ENCODE measurements at places on chromosomes 7 and 10. TPM values are rescaled to one million over a fixed set of nuclear protein-coding genes. Genes with fewer than 3 reads are reported as not detected.

DNA sequence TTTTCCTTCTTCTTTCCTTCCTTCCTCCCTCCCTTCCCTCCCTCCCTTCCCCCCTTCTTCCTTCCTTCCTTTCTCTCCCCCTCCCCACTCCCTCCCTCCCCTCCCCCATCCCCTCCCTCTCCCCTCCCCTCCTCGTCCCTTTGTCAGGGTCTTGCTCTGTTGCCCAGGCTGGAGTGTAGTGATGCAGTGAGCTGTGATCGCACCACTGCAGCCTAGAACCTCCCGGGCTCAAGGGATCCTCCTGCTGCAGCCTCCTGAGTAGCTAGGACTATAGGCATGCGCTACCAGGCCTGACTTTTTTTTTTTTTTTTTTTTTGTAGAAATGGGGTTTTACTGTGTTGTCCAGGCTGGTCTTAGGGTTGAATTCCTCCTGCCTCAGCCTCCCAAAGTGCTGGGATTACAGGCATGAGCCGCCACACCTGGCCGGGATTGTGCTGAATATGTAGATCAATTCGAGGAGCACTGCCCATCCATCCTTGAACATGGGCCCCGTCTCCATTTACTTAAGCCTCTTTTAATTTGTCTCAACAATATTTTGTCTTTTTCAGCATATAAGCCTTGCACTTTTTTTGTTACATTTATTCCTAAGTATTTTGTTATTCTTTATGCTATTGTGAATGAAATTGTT, 23.4 kb downstream of the GRIFIN start:
- no peak overlapping the region for H3K4me3 ChIP-seq
- H3K36me3 ChIP-seq = no peaks in the 10 kb centered on the region
- no peak overlapping the region for H3K27ac ChIP-seq
- H3K27me3 ChIP-seq = no peaks in the 10 kb centered on the region
- peaks cover 7% of the 10 kb centered on the region for H3K4me1 ChIP-seq
- DNase-seq = peak; percentile 11

GRCh38 chr10:131193923-131194322, 117.6 kb downstream of the TCERG1L start:
- no peak for DNase-seq
- H3K4me1 ChIP-seq = no peaks in the 10 kb centered on the region
- H3K36me3 ChIP-seq = no peaks in the 10 kb centered on the region
- no peak overlapping the region for H3K27ac ChIP-seq
- no peaks in the 10 kb centered on the region for H3K27me3 ChIP-seq
- no peak overlapping the region for H3K4me3 ChIP-seq

GRCh38 chr7:44173911-44174693, 15.1 kb downstream of the GCK start:
- H3K27me3 ChIP-seq = no peaks in the 10 kb centered on the region
- no peaks in the 10 kb centered on the region for H3K4me1 ChIP-seq
- no peak overlapping the region for H3K4me3 ChIP-seq
- H3K36me3 ChIP-seq = no peaks in the 10 kb centered on the region
- DNase-seq = no peak
- no peak overlapping the region for H3K27ac ChIP-seq

- no peak overlapping the region for H3K27ac ChIP-seq
- DNase-seq = no peak
- H3K4me1 ChIP-seq = peaks cover 66% of the 10 kb centered on the region
- peaks cover 18% of the 10 kb centered on the region for H3K27me3 ChIP-seq
- H3K36me3 ChIP-seq = peaks cover 20% of the 10 kb centered on the region
- no peak overlapping the region for H3K4me3 ChIP-seq
Measured at GRCh38 chr7:100891568-100892247, 2.2 kb upstream of the UFSP1 start.

DNA sequence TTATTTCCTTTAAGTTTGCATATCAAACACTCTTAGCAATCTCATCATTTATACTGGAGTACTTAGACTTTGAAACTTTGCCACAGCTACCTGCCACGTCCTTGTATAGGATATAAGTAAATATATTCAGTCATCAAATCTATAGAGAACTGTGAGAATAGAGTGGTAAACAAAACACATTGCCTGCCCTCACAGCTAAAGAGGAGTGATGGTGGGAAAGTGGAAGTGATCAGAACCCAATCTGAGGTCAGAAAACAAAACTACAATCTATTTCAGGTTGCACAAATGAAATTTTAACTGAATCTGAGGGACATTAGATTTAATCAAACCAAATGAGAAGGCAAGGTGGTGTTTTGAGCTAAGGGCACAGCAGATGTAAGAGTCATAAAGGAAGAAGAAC, 74.8 kb downstream of the ZEB1 start:
- no peak overlapping the region for H3K4me3 ChIP-seq
- no peak for DNase-seq
- H3K36me3 ChIP-seq = no peaks in the 10 kb centered on the region
- H3K4me1 ChIP-seq = no peaks in the 10 kb centered on the region
- H3K27ac ChIP-seq = no peak overlapping the region
- no peaks in the 10 kb centered on the region for H3K27me3 ChIP-seq

- no peak overlapping the region for H3K4me3 ChIP-seq
- H3K27ac ChIP-seq = no peak overlapping the region
- H3K27me3 ChIP-seq = no peaks in the 10 kb centered on the region
- DNase-seq = no peak
Measured at GRCh38 chr10:114845978-114846693, 24.6 kb downstream of the FHIP2A start.

DNA sequence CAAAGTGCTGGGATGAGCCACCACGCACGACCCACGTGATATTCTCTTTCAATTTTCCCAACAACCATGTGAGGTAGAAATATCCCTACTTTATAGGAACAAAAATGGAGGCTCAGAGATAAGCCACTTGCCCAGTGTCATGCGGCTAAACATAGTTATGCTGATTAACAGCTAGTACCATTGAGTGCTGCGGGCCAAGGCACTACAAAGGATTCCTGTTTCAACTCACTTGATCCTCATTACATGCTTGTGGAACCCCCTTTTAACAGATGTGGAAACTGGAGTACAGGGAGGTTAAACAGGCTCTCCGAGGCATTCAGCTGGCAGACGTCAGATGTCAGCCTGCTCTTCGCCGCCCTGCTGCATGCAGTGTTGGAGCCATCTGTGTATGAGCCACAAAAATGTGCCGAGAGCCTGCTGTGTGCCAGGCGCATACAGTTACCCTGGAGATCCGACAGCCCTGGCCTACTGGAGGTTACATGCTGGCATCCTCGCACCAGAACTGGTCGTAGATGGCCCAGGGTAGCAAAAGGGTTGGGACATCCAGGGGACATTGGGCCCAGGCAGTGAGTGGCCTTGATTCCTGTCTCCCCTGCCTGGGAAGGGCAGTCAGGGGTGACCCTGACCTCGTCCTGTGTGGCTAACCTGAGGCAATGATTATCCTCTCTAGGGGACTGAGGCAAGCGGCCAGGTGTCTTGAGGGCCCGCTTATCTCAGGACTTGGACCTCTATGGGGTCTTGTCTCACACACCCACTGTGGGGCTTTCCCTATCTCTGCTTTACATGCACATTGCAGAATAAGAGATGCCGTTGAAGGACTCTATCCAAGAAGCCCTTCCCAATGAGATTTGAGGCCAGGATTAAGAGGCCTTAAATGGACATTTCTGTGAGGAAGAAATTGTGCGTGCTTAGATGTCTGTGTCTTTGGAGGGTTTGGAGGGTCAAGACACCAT, 18.5 kb upstream of the SRGN start:
- H3K4me1 ChIP-seq = no peaks in the 10 kb centered on the region
- H3K36me3 ChIP-seq = no peaks in the 10 kb centered on the region
- no peaks in the 10 kb centered on the region for H3K27me3 ChIP-seq
- DNase-seq = no peak

DNA sequence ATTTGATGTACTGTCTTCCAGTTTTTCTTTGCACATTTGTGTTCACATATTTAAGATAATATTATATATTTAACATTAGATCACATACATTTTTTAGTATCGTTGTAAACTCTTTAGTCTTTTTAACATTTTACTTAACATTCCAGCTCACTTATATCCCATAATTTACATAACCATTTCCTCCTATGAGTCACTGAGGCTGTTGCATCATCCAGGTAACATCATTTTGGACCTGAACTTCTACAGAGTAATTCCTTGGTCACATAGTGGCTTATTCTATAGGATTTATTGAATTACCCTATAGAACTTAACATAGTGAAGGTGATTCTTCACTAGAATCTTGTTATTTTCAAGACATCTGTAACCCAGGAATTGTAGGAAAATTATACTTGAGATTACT, 194.4 kb downstream of the POU6F2 start:
- H3K36me3 ChIP-seq = no peaks in the 10 kb centered on the region
- no peaks in the 10 kb centered on the region for H3K27me3 ChIP-seq
- no peak overlapping the region for H3K27ac ChIP-seq
- no peak overlapping the region for H3K4me3 ChIP-seq
- DNase-seq = no peak

- peaks cover 68% of the 10 kb centered on the region for H3K36me3 ChIP-seq
- no peaks in the 10 kb centered on the region for H3K27me3 ChIP-seq
- no peak overlapping the region for H3K4me3 ChIP-seq
- no peak overlapping the region for H3K27ac ChIP-seq
- H3K4me1 ChIP-seq = peaks cover 16% of the 10 kb centered on the region
Measured at GRCh38 chr10:62073429-62073828, 171.9 kb downstream of the ARID5B start.

GRCh38 chr7:105016709-105017656, 3.0 kb downstream of the KMT2E start:
- peak overlapping the region; percentile 79 for H3K4me3 ChIP-seq
- DNase-seq = no peak
- peak overlapping the region; percentile 100 for H3K27ac ChIP-seq
- peaks cover 62% of the 10 kb centered on the region for H3K4me1 ChIP-seq
- H3K36me3 ChIP-seq = no peaks in the 10 kb centered on the region

DNA sequence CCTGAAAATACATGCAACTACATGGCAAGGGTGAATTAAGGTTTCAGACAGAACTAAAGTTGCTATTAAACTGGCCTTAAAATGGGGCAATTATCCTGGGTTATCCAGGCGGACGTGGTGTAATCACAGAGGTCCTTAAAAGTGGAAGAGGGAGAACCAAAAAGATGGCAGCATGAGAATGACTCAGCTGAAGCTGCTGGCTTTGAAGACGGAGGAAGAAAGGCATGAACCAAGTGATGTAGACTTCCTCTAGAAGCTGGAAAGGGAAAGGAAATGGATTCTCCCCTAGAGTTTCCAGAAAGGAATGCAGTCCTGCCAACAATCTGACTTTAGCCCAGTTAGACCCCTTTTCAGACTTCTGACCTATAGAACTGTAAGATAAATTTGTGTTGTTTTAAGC, 27.0 kb upstream of the UBN2 start:
- no peak overlapping the region for H3K27ac ChIP-seq
- no peak overlapping the region for H3K4me3 ChIP-seq
- no peaks in the 10 kb centered on the region for H3K36me3 ChIP-seq
- no peaks in the 10 kb centered on the region for H3K4me1 ChIP-seq
- no peak for DNase-seq
- no peaks in the 10 kb centered on the region for H3K27me3 ChIP-seq

GRCh38 chr7:78055001-78055573, 256.5 kb downstream of the PHTF2 start:
- H3K4me1 ChIP-seq = no peaks in the 10 kb centered on the region
- no peak for DNase-seq
- no peak overlapping the region for H3K27ac ChIP-seq

DNA sequence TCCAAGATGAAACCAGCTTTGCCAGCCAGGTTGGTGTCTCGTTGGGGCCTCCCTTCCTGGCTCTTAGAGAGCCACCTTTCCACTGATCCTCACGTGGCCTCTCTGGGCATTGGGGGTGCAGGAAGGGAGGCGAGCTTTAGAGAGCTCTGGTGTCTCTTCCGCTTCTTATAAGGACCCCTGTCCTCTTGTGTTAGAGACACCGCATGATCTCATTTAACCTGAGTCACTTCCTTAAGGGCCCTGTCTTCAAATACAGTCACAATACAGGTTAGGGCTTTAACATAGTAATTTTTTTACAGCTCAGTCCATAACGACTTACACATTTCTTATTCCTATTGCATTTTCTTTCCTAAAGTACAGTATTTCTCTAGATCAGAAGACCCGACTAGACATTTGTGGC, 535.8 kb downstream of the SDK1 start:
- no peaks in the 10 kb centered on the region for H3K36me3 ChIP-seq
- no peaks in the 10 kb centered on the region for H3K4me1 ChIP-seq
- no peak for DNase-seq
- H3K27me3 ChIP-seq = no peaks in the 10 kb centered on the region

- no peaks in the 10 kb centered on the region for H3K4me1 ChIP-seq
- no peak overlapping the region for H3K4me3 ChIP-seq
- H3K36me3 ChIP-seq = no peaks in the 10 kb centered on the region
- DNase-seq = no peak
- H3K27me3 ChIP-seq = no peaks in the 10 kb centered on the region
- H3K27ac ChIP-seq = no peak overlapping the region
Measured at GRCh38 chr10:90746829-90747228, 111.0 kb downstream of the HTR7 start.

DNA sequence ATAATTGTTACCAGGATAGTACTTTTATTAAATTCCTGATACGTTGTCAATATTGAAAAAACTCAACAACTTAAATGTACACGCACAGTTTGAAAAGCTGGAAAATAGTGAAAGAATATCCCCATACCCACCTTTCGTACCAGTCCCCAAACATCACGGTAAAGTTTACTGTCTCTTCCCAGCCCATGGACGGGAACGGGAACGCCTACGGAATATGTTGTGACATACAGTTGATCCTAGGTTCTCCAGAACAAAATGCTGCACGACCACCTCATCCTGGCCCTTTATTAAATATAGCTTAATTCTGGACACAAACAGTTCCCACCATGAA, 527 bp upstream of the BCAP29 start:
- DNase-seq = no peak
- H3K36me3 ChIP-seq = no peaks in the 10 kb centered on the region
- no peaks in the 10 kb centered on the region for H3K27me3 ChIP-seq
- peak overlapping the region; percentile 71 for H3K4me3 ChIP-seq
- peak overlapping the region; percentile 95 for H3K27ac ChIP-seq
- no peaks in the 10 kb centered on the region for H3K4me1 ChIP-seq

GRCh38 chr7:132654150-132654549, 77.9 kb upstream of the PLXNA4 start:
- H3K27me3 ChIP-seq = no peaks in the 10 kb centered on the region
- no peak for DNase-seq
- H3K4me1 ChIP-seq = peaks cover 34% of the 10 kb centered on the region
- H3K36me3 ChIP-seq = no peaks in the 10 kb centered on the region
- no peak overlapping the region for H3K27ac ChIP-seq

GRCh38 chr10:133378251-133379096, 588 bp upstream of the PAOX start:
- peaks cover 9% of the 10 kb centered on the region for H3K4me1 ChIP-seq
- no peaks in the 10 kb centered on the region for H3K36me3 ChIP-seq
- peak overlapping the region; percentile 81 for H3K4me3 ChIP-seq
- H3K27ac ChIP-seq = peak overlapping the region; percentile 76

- no peak for DNase-seq
- no peak overlapping the region for H3K27ac ChIP-seq
- no peaks in the 10 kb centered on the region for H3K4me1 ChIP-seq
- no peaks in the 10 kb centered on the region for H3K36me3 ChIP-seq
Measured at GRCh38 chr7:7452119-7452518, 83.6 kb downstream of the COL28A1 start.

- H3K27me3 ChIP-seq = no peaks in the 10 kb centered on the region
- peaks cover 3% of the 10 kb centered on the region for H3K36me3 ChIP-seq
- H3K27ac ChIP-seq = no peak overlapping the region
- no peak for DNase-seq
- H3K4me3 ChIP-seq = no peak overlapping the region
Measured at GRCh38 chr10:112799038-112799437, 151.0 kb upstream of the TCF7L2 start.

The PNLIP gene
- not detected for total RNA-seq

The PLOD3 gene
- 120 TPM for total RNA-seq

The ZNF735 gene
- not detected for total RNA-seq

The ADAM22 gene
- 2.6 TPM for total RNA-seq

The MKI67 gene
- 21.5 TPM for total RNA-seq

The PDE1C gene
- total RNA-seq = 5.5 TPM

The PDK4 gene
- 26.0 TPM for total RNA-seq

The GFRA1 gene
- total RNA-seq = 2.4 TPM

The PALD1 gene
- 10.8 TPM for total RNA-seq

All from left lung (tissue), 14 donors.